Adrenal gland (tissue), 19 donors: ENCODE measurements at places on chromosomes 13 and 19.

GRCh38 chr19:45059258-45059965 lies 16.9 kb downstream of the ZNF296 start:
- peak; percentile 93 for DNase-seq

GRCh38 chr13:85080691-85081090 lies 718.5 kb downstream of the SLITRK6 start:
- no peak for DNase-seq

GRCh38 chr13:67351909-67352308 lies 121.8 kb upstream of the PCDH9 start:
- no peak for DNase-seq

- DNase-seq: no peak
Measured at GRCh38 chr19:10730932-10731331, 13.1 kb downstream of the DNM2 start.

GRCh38 chr19:15210323-15210781 lies 9.6 kb upstream of the NOTCH3 start:
- peak; percentile 55 for DNase-seq
